ENCODE measurements at places on chromosomes 5 and 9. TPM values are rescaled to one million over a fixed set of nuclear protein-coding genes. Genes with fewer than 3 reads are reported as not detected.

GRCh38 chr9:3751125-3751758 lies 225.4 kb upstream of the RFX3 start:
- no peak for DNase-seq

ADAMTS16 gene
- total RNA-seq: 0.14 TPM

TPPP gene
- 0.24 TPM for total RNA-seq

RAB24 gene
- total RNA-seq: 15.9 TPM

- DNase-seq: peak; percentile 48
Measured at GRCh38 chr5:1139331-1140170, 27.7 kb upstream of the SLC12A7 start.
